ENCODE measurements at places on chromosomes 16 and 17.

GRCh38 chr17:45038728-45039634, 12.5 kb downstream of the DCAKD start:
- DNase-seq, result no peak

- no peak for DNase-seq
Observed at GRCh38 chr16:66334853-66335574, 31.5 kb upstream of the CDH5 start.

- peak; percentile 65 for DNase-seq
Observed at GRCh38 chr16:1413684-1414531, 596 bp downstream of the UNKL start.

DNA sequence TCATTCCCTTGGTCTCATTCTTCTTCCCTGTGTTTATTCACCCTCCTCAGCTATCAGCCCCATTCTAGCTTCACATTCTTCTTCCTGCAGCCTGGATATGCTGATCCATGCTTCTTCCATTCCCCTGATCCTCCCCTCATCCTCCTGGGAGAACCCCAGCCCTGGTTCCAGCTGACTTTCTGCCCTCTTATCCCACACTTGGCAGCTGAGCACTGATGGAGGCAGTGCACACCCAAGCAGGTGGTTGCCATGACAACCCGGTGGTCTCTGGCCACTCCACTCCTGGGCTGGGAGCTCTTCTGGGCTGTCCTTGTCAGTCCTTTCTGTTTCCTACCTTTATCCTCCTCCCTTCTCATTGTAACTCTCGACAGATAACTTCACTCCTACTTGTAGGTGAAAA, 16.7 kb upstream of the TUBG2 start:
- no peak for DNase-seq

DNA sequence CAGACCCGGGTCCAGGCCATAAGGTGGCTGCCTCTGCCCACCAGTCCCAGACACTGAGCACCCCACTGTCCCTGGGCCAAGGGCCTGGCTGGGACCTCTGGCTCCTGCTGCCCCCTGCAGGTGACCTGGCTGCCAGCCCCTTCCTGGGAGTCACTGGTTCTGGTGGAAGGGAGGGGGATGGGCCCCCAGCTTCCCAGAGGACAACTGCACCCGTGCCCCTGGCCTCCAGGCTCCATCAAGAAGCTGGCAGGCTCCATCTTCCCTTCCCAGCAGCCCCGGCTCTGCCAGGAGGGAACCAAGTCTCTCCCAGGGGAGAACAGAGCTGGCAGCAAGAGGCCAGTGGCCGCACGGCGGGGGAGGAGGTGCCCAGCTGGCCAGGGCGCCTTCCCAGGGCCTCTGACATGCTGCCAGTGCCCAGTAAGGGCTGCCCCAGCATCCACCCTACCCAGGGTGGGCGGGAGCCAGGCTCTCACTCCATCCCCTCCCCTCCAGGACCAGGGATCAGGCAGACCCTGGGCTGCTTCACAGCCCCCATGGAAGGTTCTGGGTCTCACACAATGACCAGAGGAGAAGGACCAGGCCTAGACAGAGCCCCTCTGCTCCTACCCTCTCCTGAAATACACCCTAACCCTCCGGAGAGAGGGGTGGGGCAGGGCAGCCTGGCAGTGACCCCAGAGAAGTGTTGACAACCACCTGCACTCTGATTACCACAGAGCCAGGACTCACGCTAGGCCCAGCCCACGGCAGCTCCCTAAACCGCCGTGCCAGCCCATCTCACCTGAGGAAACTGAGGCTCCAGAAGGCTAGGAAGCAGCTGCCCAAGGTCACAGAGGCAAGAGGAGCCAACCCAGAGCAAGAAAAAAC, 3.6 kb downstream of the CLUH start:
- no peak for DNase-seq

DNA sequence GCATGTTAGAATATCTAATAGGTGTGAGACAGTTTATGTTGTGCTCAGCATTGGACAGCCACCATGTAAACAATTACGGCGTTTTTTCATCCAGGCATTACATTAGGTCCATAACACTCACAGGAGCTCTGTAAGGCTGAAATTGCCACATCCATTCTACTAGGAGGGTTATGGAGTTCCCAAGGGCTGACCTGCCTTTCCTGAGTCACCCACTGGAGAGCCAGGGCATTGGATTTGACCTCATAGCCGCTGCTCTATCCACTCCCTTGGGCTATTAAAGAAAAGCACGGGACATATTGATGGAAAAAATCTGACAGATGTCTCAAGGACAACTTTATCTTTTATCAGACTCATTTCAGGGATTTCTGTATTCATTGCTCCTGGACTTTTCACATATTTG, 306.3 kb upstream of the HSBP1 start:
- DNase-seq, result no peak

DNA sequence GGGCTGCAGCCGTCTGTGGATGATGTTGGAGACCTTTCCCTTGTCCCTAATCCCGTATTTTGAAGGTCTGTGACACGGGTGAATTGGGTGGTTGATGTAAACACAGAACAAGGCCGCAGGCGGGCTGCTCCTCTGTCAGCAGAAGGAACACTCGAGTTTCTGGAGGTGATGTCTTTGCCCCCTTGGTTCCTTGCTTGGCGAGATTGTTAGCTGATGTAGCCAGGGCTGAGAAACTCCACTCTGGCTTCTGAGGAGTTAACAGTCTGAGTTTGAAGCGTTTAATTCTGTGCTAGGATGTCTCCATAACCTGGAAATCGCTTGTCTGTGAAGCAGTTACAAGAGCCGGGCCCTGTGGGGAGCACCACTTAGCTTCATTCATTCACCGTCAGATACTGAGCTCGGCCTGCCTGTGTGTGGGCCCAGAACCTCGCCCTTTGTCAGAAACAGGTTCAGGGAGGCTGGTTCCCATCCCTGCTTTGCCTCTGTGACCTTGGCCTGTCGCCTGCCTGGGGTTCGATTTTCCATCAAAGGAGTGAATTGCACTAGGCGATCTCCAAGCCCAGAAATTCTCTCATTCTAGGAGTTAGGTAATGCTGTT, 1.3 kb downstream of the MAPK8IP3 start:
- DNase-seq, result no peak
